Activated naive CD4-positive, alpha-beta T cell (primary cell): ENCODE measurements at places on chromosomes 7 and 10.

GRCh38 chr10:81953420-81953819, 78.4 kb downstream of the NRG3 start:
- DNase-seq = no peak

- no peak for DNase-seq
These were observed 60.0 kb downstream of the MCMBP start for GRCh38 chr10:119812684-119813083.

DNA sequence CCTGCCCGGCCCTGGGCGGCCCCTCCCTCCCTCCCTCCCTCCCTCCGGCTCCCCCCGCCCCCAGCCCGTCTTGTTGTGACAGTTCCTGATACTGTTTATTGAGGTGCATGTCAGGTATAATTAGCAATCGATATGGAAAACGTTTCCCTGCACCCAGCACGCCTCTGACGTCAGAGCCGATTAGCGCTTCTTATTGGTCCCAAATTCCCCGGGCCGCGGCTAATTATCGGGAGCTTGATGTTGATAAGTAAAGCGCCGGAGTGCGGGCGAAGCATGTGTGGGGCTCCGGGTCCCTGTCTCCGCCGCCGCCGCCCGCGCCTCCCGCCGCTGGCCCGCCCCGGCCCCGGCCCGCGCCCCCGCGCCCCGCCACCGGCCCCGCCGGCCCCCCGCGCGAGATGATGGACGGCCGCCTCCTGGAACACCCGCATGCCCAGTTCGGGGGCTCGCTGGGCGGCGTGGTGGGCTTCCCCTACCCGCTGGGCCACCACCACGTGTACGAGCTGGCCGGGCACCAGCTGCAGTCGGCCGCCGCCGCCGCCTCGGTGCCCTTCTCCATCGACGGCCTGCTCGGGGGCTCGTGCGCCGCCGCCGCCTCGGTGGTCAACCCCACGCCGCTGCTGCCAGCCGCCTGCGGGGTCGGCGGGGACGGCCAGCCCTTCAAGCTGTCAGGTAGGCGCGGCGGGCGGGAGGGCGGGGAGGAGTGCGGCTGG, at the start of gene UNCX:
UNCX (plus strand) TSS at position 250 of the 710 bp plus-strand sequence; CDS start at position 396, 146 bp downstream.
- DNase-seq = no peak

DNA sequence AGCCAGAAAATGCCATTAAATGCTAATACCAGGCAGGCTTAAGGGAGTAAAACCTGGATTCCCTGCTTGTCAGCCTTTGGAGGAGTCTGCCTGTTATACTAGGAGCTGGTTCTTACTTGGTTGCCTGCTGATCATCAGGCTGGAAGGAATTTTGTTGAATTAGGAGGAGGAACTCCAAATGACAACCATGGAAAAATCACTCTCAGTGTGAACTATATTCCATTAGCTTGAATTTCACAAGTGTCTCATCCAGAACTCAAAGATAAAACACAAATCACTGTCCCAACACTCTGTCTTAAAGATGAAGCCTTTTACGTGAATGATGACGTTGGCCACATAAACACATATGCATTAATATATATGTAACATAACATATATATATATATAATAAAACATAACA, 238.9 kb upstream of the PLXDC2 start:
- DNase-seq = no peak

DNA sequence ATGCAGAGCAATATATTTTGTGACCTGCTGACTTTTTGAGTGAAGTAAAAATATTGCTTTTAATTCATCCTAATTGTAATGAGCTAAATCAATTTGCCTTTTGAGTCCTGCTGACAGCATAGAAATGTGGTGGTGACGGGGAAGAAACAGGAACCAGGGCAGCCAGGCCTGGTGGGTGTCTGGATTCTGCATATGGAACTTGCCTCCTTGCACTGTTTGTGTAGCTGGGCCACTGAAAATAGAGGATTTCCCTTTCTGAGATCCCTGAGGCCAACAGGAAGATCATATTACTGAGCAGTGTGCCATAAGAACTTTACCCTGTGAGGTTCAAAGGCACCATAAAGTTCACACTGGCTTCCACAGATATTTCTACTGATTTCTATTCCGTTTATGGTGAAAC, 488.4 kb upstream of the AKR1E2 start:
- no peak for DNase-seq

DNA sequence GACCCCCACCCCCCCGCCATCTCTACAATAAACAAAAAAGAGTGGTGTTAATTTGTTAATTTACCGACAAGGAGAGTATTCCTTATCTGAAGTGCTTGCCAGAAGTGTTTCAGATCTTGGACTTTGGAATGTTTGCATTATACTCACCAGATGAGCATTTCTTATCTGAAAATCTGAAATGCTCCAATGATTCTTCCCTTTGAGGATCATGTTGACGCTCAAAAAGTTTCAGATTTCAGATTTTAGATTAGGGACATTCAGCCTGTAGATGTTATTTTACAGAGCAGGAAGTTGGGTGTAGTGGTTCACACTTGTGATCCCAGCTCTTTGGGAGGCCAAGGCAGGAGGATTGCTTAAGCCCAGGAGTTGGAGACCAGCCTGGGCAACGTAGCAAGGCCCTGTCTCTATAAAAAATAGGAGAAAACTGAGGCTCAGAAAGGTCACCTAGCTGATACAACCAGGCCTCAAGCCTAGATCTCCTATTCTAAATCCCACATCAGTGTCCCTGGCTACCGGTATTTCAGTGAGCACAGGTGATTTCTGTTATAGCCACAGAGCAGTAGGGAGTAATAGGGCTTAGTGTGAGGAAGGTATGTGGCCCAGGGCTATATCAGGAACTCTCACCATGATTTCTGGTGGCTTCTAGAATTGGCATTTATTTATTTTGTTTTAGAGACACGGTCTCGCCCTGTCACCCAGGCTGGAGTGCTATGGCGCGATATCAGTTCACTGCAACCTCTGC, 35.4 kb downstream of the TMEM120A start:
- DNase-seq = no peak

DNA sequence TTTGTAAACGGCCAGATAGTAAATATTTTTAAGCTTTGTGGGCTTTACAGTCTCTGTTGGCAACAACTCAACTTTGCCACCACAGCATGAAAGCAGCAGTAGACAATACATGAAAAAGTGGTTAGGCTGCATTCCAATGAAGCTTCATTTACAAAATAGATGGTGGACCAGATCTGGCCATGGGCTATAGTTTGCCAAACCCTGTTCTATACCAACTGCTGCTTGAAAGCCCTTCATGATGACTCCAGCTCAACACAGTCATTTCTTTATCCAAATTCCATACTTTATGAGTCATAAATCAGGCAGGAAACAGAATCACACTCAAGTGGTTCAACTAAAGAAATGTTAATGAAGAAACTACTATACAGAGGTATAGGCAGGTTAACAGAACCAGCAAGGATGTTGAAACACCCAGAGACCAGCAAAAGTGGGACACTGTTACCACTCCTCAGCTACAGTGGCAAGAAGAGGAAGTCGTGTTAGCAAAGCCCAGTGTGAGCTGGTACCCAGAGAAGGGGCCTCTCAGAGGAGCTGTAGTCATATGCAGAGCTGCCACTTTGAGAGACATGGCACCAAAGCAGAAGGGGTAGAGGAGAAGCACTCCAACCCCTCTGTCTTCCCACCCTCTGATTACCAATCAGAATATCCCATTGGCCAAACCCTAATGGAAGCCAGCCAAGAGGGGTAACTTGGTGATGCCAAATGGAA, 72.5 kb downstream of the PRLHR start:
- no peak for DNase-seq

DNA sequence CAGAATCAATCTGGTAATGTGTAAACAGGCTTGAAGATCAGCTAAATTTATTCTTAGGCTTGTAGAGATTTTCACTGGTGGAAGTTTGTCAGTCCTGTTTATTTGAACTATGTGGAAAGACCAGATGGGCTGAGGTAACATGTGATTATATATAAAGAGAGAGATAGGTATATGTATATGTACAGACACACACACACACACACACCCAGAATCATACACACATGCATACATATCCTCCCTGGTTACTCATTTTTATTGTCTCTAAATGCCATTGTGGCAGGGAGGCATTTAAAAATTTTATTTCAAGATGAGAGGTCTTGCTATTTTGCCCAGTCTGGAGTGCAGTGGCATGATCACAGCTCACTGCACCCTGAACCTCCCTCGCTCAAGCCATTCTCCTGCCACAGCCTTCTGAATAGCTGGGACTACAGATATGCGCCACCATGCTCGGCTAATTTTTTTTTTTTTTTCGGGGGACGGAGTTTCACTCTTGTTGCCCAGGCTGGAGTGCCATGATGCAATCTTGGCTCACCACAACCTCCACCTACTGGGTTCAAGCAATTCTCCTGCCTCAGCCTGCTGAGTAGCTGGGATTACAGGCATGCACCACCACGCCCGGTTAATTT, 78.1 kb upstream of the CYTH3 start:
- DNase-seq = no peak

GRCh38 chr10:96395931-96396877, 37.4 kb upstream of the OPALIN start:
- peak; percentile 11 for DNase-seq

DNA sequence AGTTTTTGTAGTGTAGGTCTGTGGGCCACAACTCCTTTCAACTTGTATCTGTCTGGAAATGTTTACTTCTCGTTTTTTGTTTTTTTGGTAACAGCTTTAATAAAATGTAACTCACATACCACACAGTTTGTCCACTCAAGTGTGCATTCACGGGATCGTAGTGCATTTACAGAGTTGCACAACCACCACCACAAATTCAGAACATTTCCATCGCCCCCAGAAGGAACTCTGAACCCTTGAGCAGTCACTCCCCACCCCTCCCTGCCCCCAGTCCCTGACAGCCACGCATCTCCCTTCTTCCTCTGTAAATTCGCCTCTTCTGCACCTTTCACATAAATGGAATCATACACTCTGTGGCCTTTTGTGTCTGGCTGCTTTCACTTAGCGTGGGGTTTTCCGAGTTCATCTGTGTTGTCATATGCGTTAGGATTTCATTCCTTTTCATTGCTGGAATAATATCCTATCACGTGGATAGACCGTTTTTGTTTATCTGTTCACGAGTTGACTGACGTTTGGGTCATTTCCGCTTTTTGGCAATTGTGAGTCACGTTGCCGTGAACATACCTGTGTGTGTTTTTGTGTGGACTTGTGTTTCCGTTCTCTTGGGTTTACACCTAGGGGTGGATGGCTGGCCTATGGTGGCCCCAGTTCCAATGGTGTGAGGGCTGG, 10.3 kb downstream of the JAKMIP3 start:
- DNase-seq = no peak

GRCh38 chr10:123636598-123637325, 29.4 kb upstream of the GPR26 start:
- DNase-seq = no peak

GRCh38 chr7:135665042-135665441, 2.7 kb downstream of the STMP1 start:
- DNase-seq = no peak

DNA sequence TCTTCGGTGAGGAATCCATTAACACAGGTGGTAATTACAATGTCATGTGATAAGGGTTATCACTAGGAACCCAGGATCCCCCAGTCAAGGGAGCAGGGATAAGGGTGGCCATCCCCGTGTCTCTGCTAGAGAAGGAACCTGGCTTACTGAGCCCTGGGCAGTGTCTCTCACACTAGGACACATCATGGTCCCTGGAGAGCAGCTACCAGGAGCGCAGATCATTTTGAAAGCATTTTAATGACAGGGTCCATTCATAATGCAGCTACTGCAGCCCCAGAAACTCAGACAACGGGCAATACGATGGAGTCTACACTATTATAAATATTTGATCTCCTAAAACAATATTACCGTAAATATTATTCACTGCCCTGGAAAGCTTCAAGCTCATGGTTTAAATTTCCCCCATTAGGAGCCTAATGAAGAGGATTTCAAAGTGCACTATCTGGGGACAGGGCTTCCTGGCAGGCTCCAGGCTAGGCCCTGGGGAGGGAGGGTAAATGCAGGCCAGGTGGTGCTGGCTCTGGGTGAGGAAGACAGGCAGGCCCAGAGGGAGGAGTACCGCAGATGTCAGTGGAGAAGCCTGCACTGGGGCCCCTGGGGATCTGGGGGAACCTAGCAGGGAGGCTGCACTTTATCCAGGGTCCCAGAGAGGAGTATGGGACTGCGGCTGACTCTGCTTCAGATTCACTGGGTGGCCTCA, 52.6 kb upstream of the LOXL4 start:
- no peak for DNase-seq

- DNase-seq = no peak
These were observed 113.3 kb downstream of the EBF3 start for GRCh38 chr10:129850790-129851189.

DNA sequence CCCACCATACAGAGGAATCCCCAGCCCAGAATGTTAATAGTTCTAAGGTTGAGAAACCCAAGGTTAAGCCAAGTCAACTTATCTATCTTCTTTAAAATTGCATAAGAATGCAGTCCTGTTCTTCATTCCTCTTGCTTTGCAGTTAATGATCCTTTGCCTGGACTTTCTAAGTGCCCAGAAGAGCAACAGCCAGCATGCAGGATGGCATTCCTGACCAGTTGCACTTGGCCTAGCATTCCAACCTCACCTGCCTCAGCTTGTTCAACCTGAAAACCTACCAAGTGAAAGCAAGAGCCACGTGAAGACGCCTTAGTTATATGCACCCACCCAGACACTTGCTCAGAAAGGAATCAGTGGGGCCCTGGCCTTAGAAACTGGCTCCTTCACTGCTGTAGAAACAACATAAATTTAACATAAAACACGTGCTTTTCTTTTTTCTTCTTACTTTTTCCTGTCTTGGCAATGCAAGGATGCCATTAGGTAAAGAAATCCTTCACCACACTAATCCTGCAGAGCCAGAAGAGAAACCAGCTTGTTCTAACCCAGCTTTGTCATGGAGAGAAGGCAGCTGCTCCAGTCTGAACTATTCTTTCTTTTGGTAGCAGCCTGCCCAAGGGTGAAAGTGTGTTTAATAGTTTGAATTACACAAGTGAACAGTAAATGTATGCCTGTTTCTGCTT, 25.0 kb downstream of the EGFR start:
- DNase-seq = no peak

DNA sequence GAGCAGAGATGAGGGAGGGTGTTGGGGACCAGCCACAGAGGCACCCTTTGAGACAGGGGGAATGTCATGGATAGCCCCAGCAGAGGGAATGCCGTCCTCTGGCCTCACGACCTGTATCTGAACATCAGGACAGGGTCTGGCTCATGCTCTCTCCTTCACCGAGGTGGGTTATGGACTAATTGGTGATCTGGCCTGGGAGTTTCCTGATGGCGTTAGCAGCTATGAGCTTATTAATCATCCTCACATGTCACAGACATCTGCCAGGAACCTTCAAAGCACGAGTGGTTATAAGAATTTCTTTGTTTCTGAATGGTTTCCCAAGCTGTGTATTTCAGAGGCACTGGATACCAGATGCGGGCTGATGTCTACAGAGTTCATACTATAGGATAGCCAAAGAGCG, 6.9 kb downstream of the CPA4 start:
- no peak for DNase-seq

GRCh38 chr10:3926675-3927525, 141.9 kb upstream of the KLF6 start:
- DNase-seq = no peak

GRCh38 chr10:104254493-104255310, at the start of gene GSTO1:
TSS of gene GSTO1 (plus strand) at chr10:104254892. CDS start at chr10:104254929, 37 bp downstream.
- peak; percentile 32 for DNase-seq

GRCh38 chr10:58642916-58643428, 130.3 kb downstream of the BICC1 start:
- no peak for DNase-seq
